ENCODE measurements at places on chromosomes 7 and 10.

- DNase-seq = no peak
These were observed 662 bp upstream of the PPRC1 start for GRCh38 chr10:102132193-102132562.

- no peak for DNase-seq
These were observed at the start of gene HOXA3 for GRCh38 chr7:27151931-27152815. HOXA3 (minus strand) TSS chr7:27152583; CDS start chr7:27110640, 41,943 bp downstream.

DNA sequence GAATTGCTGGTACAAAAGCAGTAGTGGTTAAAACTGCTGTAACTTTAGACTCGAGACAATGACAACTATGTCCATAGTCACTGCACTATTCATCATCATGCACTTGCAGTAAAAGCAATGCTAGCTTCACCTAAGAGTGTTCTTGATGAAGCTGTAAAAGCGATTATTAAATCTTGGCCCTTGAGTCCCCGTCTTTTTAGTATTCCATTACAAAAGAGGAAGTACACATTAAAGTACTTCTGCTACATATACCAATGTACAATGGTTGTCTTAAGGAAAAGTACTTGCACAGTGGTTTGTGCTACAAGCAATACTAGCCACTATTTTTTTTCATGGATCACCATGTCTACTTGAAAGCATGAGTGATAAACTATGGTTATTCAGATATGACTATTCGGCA is 78.3 kb downstream of the ATAD1 start:
- DNase-seq = no peak

DNA sequence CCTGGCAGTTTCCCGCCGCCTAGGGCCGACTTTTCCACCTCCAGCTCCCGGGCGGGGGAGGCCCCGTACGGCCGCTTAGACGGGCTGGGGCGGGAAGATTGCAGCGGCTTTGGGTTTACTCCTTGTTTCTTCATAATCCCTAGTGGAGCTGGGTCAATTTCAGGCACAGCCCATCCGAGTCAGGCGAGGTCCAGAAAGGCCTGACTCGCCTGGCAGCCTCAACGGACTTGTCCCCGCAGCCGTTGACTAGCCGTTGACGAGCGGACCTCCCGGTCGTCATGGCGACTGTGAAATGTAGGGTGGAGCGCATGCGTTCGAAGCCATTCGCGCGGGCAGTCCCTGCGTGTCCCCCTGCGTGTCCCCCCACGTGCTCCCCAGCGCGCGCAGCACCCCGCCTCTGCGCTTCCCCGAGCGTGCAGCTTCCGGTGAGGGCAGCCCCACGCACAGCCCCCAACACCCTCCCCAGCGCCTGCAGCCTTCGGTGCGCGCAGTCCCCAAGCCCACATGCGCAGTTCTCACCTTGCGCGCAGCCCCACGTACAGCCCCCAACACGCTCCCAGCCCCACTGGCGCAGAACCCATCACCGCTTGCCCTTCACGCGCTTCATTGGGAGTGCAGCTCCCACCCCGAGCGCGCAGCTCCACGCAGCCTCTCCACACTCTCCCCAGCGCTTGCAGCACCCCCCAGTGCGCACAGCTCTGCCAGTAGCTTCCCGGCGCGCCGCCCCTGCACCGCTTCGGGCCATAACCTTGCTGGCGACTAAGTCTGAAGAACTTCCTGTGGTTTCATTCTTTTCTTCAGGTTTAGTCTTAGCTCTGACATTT is 67.8 kb downstream of the TBX20 start:
- DNase-seq = no peak

GRCh38 chr7:103127006-103127405 is 21.9 kb downstream of the NAPEPLD start:
- DNase-seq = no peak

- DNase-seq = no peak
These were observed 251.1 kb upstream of the NFE2L3 start for GRCh38 chr7:25900877-25901276.

- no peak for DNase-seq
These were observed 1.7 kb upstream of the WEE2 start for GRCh38 chr7:141706239-141707064.

- DNase-seq = no peak
These were observed 365.2 kb upstream of the ZMIZ1 start for GRCh38 chr10:78703593-78703992.

GRCh38 chr7:79741684-79742083 is 288.2 kb upstream of the MAGI2 start:
- DNase-seq = no peak

- DNase-seq = no peak
These were observed 3.3 kb downstream of the MYOF start for GRCh38 chr10:93478873-93479272.

- no peak for DNase-seq
These were observed 56.4 kb upstream of the ECHDC3 start for GRCh38 chr10:11685787-11686218.

DNA sequence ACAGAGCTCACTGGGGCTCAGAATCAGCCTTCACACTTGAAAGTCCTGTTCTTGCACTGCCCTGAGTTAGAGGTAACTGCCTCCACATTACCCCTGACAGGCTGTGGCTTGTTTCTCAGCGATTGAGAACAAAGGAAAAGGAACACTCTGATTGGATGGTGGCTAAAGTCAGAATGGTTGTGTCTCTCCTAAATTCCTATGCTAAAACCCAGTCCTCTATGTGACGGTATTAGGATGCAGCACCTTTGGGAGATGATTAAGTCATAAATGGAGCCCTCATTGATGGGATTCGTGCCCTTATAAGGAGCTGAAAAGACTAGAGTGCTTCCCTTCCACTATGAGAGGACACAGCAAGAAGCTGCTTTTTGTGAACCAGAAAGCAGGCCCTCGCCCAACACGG is 38.9 kb upstream of the DGKI start:
- DNase-seq = no peak

- DNase-seq = no peak
These were observed 30.7 kb upstream of the BTBD16 start for GRCh38 chr10:122240401-122240800.

- DNase-seq = no peak
These were observed 63.5 kb downstream of the ZNF365 start for GRCh38 chr10:62437696-62438095.

GRCh38 chr10:73900064-73900463 is 10.9 kb upstream of the PLAU start:
- no peak for DNase-seq

- DNase-seq = no peak
These were observed 17.3 kb upstream of the INPP5A start for GRCh38 chr10:132520177-132520811.

DNA sequence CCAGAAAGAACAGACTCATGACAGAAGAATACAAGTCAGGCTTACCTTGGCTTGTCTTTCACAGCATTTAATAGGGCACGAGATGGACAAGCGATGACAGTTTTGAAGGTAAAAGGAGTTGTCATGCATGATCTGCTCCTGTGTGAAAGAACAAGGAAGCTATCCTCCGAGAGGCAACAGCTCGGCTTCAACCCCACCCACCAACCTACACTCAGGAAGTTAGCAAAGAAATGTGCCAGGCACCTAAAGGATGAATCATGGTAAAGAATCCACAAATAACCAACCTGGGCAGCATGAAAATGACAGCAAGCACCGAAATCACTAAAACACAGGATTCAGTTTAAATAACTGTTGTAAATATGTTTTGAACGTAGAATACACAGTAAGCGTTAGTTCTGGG is 700.2 kb downstream of the TYW1 start:
- DNase-seq = no peak

- no peak for DNase-seq
These were observed 130.9 kb downstream of the SND1 start for GRCh38 chr7:127782654-127783559.

GRCh38 chr7:24609059-24609458 is 35.8 kb downstream of the PALS2 start:
- DNase-seq = no peak

- no peak for DNase-seq
These were observed 26.6 kb upstream of the KAT6B start for GRCh38 chr10:74799721-74800221.

GRCh38 chr10:107081644-107082043 is 82.9 kb downstream of the SORCS1 start:
- DNase-seq = no peak

DNA sequence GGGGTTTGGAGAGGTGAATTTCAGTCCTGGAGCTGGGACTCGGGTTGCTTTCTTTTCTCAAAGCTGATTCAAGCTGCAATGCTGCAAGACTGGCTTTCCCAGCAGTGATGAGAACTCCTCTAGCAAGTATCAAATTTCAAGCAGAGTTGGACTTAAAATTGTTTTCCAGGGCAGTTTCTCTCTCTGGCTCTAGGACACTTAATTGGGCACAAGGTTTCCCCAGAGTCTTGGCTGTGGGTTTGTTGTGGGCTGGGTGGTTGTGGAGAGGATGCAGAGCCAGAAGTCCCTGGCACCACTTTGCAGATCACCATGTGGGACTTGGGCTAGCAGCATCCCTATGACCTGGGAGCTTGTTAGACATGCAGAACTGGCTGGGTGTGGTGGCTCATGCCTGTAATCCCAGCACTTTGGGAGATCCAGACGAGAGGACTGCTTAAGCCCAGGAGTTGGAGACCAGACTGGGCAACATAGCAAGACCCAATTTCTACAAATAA is 16.8 kb downstream of the AKR1B15 start:
- DNase-seq = no peak

GRCh38 chr10:49330127-49330665 is 31.2 kb downstream of the C10orf71 start:
- DNase-seq = no peak

DNA sequence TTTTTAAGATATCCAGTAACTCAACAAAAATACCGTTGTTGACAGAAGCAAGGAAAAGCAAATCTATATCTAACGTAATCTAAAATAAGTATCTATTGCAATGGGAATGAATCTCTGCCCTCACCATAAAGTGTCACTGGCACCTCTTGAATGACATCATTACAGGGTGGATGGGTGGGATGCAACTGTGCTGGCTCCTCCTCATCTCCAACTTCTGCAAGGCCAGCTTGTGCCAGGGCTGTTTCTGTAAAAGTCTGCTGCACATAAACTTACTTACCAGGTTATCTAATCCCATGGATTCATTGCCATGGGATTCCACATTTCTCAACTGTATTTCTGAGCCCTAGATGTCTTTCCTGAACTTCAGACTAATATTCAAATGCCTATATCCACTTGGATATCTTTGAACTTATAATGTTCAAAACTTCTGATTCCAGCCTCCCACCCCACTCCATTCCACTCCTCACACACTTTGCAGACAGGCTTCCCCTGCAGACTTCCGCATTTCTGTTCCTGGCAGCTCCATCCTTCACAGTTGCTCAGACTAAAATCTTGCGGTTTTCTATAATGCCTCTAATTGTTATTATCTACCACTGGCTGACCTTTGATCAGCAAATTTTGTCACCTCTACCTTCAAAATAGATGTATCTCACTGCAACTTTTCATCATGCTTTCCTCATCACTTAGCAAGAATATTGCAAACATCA is 10.7 kb downstream of the FGL2 start:
- DNase-seq = no peak

GRCh38 chr10:122459561-122460273 is 1.6 kb upstream of the HTRA1 start:
- no peak for DNase-seq

GRCh38 chr10:102781090-102781920 is 37.6 kb downstream of the WBP1L start:
- no peak for DNase-seq

DNA sequence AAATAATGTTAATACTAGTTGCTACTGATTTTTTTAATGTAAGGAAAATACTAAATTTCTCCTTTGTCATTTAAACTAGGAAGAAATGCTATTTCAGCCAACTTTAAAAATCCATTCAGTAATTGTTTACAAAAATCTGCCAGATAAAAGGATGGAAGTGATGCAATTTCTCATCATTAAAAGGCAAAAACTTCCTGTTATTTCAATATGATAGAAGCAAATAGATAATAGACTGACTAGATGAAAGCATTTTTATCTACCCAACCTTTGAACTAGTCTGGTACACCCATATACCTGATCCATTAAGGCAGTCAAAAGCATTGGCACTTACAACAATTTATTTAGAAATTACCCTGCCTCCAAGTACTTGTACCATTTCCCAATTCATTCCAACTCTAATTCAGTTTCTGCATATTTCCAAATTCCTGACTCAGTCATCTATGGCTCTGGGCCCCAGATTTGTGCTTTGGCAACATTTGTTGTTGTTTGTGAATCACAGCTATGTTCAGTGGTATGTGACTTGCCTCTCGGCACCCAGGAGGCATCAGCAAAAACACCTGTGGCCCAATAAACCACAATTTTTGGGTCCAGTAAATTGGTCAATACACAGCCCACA is 482.6 kb upstream of the SEMA3A start:
- DNase-seq = no peak

Data from stimulated activated CD8-positive, alpha-beta memory T cell treated with anti-CD3 and anti-CD28 coated beads, Interleukin-7, amount 100 ng/mL, for 24 hours (primary cell).